ENCODE measurements at places on chromosomes 6 and 20.

DNA sequence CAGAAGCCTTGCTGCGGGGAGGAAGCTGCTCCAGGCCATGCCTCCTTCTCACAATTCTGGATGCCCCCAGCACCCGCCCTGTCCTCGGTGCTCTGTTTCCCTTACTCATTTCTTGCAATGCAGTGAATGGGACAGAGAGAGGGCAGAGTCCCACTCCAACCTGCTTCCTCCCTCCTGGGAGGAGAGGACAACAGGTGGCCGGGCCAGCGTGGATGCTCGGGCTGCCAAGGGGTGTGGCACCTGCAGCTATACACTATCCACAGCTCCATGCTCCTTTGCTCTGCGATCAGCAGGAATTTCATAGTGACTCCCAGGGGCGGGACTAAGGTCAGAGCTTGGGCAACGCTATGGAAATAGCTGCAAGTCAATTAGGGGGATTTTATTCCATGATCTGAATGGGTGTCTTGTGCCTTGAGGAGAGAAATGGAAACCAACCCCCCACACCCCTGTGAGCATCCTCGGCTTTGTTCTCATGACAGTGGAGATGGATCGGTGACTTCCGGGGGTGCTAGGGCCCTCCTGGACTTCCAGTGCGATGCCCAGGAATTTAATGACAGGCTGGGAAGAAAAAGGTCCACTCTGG, 192.5 kb downstream of the MYLK4 start:
- DNase-seq, result no peak

- DNase-seq, result no peak
Observed at GRCh38 chr20:43977962-43978361, 63.3 kb downstream of the TOX2 start.

DNA sequence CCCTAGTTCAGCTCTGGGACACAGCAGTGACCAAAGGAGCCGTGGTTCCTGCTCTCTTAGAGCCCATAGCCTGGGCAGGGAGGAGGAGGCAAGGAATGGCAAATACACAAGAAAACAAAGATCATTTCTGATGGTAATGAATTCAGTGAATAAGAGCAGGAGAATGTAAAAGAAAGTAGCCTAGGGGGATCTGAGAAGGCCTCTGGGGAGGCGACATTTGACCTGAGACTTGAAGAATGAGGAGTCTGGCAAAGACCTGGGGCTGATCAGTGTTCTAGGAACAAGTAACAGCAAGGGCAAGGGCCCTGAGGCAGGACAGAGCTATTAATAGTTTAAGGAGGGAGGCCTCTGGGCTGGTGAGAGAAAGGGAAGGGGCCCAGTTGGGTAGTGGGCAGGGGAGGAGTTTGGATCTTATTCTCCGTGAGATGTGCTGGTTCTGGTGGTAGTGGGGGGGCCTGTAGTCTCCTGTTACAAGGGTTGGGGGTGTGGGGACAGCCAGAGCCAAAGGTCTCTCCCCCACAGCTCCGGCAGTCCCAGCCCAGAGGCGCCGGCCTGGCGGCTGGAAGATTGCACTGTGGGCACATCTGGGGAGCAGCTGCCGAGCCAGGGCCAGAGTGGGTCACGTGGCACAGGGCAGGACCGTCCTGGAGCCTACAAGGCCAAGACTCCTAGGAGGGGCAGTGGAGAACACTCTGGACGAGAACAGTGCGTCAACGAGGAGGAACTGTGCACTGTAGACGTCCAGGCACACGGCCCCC, 9.3 kb upstream of the ID1 start:
- DNase-seq, result no peak

DNA sequence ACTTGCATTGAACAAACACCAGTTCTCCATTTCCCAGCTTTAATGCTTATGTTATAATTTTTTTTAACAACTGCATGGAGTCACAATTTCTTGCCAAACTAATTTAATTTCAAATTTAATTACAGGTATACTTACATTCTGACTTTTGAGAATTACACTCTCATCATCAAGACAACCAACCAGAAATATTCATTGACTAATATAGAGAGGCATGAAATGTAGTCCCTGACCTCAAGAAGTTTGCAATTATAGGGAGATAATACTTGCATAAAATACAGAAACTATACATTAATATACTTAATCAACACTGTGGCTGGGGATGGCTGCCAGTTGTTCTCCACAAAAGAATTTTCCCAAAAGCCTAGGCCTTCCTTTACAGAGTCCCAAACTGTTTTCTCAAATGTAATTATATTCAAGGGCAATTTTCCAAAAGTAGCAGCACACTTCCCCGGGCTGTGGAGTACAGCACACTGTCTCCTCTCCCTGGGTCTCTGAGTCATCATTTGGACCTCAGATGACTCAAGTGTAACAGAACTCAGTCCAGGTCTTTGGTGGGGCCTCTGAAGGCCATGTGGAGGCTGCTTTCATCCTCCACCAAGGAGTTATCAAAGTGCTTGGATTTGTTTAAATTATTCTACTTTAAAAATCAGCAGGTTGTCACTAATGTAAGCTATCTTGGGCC, 114.1 kb downstream of the KIF16B start:
- no peak for DNase-seq

GRCh38 chr20:52372169-52372568, 180.6 kb upstream of the ZFP64 start:
- DNase-seq, result no peak

- no peak for DNase-seq
Observed at GRCh38 chr6:128882991-128883611, at the start of gene LAMA2. TSS of gene LAMA2 (plus strand) at chr6:128883138. CDS start at chr6:128883246, 108 bp downstream.

- DNase-seq, result no peak
Observed at GRCh38 chr6:106512968-106513574, 116.2 kb downstream of the RTN4IP1 start.

GRCh38 chr20:44981736-44982406, 15.6 kb downstream of the STK4 start:
- DNase-seq, result no peak

DNA sequence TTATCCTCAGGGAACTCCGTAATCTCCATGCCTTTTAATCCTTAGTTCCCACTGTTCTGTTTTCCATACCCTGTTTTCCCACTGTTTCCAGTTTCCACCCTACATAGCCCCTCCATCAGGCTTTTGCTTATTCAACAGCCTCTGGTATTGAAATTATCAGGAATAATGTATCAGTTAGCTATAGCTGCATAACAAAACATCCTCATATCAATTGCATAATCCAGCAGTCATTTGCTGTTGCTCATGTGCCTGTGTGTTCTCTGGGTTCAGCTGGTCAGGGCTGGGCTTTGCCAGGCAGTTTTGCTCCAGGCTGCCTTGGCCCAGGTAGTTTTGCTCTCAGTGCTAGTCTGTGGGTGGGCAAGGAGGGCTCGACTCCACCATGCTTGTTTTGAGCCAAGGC, 94.3 kb upstream of the FOXA2 start:
- no peak for DNase-seq

GRCh38 chr6:163529605-163530004, 115.1 kb downstream of the QKI start:
- no peak for DNase-seq
